ENCODE measurements at places on chromosomes 1 and 21.

- no peak for DNase-seq
These were observed at the start of gene TGFB2 for GRCh38 chr1:218344814-218345672. TGFB2 (plus strand) TSS chr1:218345336; CDS start chr1:218346702, 1,366 bp downstream.

- peak; percentile 89 for DNase-seq
These were observed 1.2 kb upstream of the LHX9 start for GRCh38 chr1:197915862-197916499.

GRCh38 chr1:227945891-227946623 lies 1.7 kb downstream of the WNT9A start:
- DNase-seq, result peak; percentile 92

DNA sequence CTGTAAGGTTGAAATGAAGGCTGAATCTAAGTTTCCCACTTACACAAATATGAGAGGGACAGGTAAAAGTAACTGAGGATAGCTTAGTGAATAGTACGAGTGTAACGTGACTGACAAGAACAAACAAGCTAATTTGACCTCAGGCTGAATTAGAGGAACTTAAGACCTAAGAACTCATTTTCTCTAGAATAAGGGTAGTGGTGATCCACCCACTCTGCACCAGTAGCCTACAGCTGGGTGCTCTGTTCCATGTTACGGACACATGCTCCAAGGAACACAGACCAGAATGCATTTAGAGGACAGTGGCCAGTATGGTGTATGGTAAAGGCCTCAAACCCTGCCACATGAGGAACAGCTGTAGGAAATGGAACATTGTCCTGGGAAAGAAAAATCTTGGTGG lies 14.9 kb upstream of the TMEM9 start:
- no peak for DNase-seq
